Effector CD4-positive, alpha-beta T cell (primary cell): ENCODE measurements at places on chromosomes 7 and 10.

- DNase-seq: no peak
These were observed 5.8 kb downstream of the C7orf57 start for GRCh38 chr7:48040944-48041652.

DNA sequence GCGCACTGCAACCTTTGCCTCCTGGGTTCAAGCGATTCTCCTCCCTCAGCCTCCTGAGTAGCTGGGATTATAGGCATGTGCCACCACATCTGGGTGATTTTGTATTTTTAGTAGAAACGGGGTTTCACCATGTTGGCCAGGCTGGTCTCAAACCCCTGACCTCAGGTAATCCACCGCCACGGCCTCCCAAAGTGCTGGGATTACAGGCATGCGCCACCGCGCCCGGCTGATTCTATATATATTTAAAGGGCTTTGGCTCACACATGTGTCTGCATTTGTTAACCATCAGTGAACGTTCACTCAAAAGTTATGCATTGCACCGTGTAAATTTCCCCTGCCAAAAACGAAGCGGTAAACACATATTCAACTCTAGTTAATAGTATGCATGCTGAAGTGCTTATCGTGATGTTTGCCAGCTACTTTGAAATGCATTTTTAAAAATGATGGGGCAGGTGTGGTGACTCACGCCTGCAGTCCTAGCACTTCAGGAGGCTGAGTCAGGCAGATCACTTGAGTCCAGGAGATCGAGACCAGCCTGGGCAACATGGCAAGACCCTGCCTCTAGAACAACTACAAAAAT, 17.7 kb upstream of the WIPI2 start:
- no peak for DNase-seq

DNA sequence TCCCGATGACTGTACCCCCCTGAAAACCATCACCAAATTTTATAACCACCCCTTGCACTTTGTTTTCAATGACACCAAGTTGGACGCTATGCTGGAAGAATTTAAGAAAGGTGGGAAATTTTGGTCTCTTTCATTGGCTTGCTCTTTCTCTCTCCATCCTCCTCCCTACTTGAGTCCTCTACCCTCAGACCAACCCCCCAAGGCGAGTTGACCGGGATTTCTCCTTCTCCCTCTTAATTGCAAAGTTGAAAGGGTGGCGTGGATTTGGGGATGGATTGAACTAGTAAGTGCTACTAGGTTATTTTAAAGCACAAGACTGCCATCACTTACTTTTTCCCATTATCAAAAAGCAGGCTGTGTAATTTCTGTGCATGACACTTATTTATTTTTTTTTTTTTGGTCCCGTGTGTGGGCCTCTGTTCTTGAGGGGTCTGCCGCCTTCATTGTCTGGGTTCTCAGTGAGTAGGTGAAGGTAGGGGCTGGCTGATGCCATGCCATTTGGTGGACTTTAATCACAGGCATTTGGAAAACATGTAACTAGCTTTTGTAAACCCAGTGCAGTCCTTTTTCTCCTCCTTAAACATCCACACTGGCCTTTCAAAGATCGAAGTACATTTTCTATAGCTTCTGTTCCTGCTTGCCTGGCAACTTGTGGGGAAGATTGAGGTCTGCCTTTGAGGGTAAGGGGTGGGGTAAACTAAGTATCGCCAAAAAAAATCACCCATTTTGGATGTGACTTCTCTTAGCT, 2.1 kb downstream of the CNNM2 start:
- no peak for DNase-seq

- DNase-seq: no peak
These were observed 20.9 kb downstream of the NUDCD3 start for GRCh38 chr7:44469461-44470134.
